ENCODE measurements at places on chromosomes 5 and 9.

DNA sequence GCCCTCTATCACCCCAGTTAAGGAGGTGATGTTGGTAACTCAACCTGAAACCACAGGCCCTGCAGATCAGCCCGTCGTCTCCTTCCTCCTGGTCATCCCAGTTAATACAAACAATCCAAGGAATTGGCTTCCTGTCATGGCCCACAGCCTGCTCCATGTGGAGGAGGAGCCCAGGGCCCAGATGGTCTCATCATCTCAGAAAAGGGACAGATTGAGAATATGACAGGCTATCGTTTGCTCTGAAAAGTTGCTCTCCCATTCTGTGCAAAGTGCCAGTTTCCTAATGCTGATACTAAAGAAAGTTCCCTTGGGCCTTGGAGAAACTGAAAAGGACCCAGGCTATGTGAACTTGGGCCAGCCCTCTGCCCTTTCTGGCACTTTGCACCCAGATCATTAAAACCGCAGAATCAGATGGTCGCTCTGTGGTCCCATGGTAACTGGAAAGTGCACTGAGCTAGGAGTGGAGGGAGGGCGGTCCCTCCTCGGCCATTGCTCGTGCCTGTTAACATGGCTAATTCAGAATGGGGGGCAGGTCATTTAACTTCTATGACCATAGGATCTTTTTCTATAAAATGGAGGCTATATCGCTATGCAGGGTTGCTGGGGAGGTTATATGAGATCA, 675 bp upstream of the SPAAR start:
- DNase-seq: no peak

GRCh38 chr5:105828821-105829220, 1841.9 kb downstream of the EFNA5 start:
- no peak for DNase-seq

- DNase-seq: no peak
Observed at GRCh38 chr5:6902597-6902996, 189.4 kb downstream of the TENT4A start.

GRCh38 chr5:96807075-96807654, 580 bp downstream of the ERAP1 start:
- DNase-seq: no peak
